ENCODE measurements at places on chromosomes 2 and 18.

DNA sequence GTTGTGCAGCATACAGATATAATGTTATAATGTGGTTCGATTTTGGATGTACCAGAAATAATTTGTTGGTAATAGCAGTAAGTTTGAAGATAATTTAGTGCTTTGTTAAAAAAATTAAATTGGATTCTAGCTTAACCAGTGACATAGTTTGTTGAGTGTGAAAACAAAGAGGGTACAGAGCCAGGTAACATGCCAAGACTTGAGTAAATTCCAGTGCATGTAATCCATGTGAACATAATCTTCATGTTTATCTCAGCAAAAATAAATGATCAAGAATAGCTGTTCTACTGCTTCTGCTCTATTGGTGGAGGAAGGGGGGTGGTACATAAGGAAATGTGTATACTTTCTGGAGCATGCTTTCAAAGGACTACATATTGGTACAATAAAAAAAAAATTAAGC is 165.8 kb downstream of the DNAH7 start:
- DNase-seq: no peak

DNA sequence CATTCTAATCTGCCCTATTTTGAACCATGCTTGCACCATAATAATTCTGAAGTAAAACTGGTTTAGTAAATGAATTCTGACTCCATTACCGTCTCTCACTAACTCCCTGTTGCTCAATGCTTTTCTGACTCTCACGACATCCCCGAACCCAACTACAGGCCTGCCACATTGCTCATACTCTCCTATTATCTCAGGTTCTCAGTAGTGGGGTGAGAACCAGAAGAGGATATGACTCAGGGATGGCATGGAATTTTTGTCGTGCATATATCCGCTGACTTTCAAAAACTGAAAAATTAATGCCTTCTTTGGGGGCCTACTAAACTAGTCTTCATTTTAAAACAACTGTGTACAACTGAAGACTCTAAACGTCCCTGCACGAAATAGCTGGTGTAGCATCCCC is 34.3 kb downstream of the NETO1 start:
- peak; percentile 28 for DNase-seq

DNA sequence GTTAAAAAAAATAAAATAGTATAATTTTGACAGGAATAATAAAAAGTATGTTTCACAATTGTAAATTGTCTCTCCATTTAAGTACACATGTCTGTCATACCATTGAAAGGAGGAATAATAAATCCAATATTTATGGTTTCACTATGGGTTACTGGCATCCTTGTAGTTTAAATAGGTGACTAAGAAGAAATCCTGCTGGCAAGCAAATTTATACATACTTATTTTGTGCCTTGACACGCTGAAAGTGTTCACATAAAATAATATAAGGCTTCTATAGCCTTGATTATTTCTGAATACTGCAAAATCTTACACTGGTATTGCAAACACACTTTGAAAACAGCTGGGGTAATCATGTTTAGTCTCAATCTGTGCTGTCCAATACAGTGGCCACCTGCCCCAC is 138.3 kb upstream of the ETAA1 start:
- no peak for DNase-seq

DNA sequence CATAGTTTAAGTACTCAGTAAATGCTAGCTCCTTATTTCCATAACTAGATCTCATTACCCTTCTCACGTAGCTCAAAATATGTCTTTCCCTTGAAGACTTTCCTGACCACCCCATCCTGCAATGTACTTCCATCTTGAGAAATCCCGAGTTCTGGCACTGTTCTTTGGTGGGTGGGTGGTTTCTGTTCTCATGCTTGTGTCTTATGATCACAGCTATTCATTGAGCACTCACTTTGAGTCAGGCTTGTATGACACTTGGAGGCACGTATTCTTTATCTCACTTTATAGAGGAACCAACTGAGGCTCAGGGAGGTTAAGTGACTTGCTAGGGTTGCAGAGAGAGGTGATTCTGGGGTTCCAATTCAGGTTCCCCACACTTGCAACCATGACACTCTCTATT is 9.0 kb upstream of the CLIP4 start:
- no peak for DNase-seq

DNA sequence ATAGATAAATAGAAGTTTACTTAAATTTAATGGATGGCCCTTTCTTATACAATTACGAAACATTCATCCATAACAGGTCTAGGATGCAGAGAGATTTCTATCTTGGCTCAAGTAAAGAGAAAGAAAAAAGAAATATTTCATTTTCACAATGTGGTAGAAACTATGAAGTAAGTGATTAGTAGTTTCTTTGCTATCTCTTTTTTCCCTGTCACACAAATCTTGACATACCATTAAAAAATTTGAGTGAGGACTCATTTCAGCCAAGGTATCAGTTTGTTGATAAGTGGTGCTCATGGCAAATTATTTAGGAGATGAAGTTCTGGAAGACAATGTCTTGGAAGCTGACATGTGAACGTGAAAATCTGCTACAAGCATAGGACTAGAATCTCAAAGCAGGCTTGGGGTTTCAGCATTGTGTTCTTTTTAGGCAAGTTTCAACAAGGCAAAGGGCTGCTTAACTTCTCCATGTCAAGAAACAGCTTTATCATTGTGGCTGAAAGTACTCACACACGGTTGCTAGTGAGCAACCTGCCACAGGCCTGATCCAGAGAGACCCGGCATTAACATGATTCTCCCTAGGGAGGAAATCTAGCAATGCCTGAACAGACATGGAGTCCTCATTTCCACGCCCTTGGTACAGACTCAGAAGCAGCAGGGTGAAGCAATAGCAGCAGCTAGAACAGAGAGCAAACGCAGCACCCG is 414.6 kb downstream of the DLGAP1 start:
- no peak for DNase-seq

GRCh38 chr18:74266161-74266560 is 25.6 kb downstream of the CYB5A start:
- no peak for DNase-seq

GRCh38 chr2:176165370-176166050 is 8.4 kb downstream of the HOXD3 start:
- DNase-seq: no peak

DNA sequence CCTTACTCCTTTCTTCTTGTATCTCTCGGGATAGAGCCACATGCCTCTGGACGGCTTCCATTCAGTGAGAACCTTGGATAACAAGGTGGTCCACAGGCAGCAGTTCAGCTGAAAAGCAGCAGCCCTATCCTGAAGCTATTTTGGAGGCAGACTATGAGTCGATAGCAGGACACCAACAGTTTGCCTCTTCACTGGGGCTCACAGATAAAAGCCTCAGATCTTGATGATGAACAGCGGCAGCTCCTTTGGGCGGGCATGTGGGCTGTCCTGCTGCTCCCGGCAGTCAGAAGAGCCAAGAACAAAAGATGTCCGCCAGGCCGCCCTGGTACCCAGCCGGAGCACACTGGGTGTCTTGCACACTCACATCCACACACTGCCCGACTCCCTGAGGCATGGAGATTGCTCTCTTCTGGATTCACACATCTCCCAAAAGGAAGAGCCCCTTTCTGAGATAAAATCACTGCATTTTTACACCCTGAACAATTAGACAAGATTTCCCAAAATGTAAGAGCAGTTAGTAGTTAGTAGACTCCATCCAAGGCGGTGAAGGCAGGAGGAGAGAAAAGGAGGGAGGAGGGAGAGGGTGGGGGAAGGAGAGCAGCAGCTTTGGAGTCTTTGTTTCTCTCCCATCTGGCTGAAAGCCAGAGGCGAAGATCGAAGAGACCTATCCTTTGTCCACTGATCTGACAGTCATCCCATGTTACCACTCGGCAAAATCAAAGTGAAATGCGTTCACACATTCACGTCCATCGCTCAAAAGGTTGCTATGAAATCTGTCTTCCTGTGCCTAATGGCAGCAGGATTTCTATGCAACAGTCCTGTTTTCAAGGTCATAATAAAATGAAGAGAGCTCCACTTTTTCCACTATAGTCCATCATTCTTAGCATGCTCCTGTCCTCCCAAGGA is 90.1 kb upstream of the KLF7 start:
- no peak for DNase-seq

DNA sequence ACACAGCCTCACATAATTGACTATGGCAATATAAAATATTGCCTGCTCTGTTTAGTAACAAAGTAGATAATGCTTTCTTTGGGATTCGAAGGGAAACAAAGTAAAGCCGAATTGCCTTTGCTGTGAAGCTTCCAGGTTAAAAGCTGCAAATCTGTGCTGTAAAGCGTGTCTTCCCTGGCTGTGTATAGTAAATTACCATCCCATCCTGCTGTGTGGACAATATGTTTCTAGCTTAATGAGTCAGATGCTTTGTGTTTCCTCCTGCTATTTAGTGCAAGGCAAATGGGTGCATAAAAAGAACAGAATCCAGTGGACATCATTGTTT is 265.1 kb downstream of the SOCS6 start:
- no peak for DNase-seq

- no peak for DNase-seq
These were observed 232.2 kb downstream of the THSD7B start for GRCh38 chr2:136997557-136997956.

DNA sequence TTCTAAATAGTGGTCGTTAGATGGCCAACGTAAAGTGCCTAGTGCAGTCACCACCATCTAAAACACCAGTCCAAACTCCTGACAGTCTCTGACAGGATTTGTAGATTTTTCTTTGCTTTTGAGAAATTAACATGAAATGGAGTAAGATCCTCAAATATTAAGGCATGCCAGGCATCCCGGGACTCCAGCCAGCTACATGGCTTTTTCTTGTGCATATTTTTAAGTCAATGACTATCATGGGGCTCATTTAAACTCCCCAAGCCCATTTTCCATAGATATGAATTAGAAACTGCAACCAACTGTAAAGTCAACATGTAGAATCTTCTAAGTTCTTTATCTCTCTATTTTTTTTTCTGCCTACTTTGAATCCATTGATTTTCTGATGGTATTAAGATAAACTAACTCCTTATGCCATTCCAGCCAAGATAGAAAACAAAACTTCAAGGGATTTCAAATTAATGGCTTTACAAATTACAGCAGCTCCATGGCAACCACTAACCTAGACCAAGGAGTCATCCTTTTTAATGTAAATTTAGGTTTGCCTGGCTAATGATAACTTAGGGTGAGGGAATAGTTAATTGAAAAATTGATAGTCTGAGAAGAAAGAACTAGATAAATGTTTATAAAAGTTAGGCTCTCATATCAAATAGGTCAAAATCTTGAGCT is 764.1 kb upstream of the NXPH2 start:
- DNase-seq: no peak

- DNase-seq: no peak
These were observed 40.8 kb upstream of the MAPRE2 start for GRCh38 chr18:35000457-35000856.

DNA sequence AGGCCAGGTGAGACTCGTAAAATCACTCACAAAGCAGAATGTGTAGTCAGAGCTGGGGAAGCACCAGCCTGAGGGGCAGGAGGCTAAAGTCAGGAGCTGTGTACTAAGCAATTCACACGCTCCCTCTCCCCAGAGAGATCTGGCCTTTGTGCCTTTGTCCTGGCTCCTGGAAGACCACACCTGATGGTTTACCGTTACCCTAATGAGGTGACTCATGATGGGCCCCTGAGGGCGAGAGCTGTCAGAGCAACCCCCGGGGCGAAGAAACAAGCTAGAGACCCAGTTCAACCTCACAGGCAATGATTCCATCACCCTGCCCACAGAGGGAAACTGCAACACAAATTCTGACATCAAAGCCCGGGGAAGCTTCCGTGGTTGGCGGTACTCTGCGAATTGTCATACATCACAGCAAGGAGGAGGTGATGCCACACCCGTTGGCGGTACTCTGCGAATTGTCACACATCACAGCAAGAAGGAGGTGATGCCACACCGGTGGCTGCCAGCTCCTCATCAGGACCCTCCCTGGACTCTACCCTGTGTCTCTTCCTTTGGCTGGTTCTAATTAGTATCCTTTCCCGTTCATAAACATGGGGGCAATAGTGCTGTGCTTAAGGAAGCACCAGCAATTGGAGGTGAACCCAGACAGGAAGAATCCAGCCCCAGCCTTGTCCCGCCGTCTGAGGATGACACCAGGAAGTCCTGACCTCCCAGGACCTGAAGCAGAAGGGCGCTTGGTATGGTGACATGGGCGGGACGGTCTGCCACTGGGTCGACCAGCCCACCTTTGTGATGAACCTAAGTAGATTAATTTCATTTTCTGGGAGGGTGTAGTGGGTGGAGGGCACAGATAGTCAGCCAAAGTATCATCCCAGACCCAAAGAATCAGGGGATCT is 30.5 kb downstream of the B3GNT7 start:
- no peak for DNase-seq

DNA sequence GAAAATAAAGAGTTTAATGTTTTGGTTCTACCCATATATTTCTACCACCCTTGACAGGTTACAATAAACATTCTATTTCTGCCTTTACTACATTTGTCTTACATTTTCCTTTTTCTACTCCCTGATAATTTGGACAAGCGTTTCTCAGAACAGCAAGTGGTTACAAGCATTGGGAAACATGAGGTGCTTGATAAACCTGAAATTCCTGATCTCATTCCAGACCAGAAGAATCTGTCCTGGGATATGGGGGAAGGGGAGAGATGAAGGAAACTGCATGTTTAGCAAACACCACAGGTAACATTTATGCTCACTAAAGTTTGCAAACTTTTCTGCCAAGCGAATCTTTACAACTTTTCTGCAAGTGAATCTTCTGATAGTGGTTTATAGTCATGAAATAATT is 28.3 kb upstream of the DSC1 start:
- no peak for DNase-seq

- no peak for DNase-seq
These were observed 372.5 kb downstream of the GALR1 start for GRCh38 chr18:77622009-77622692.

GRCh38 chr2:69804416-69804815 is 25.0 kb upstream of the GMCL1 start:
- no peak for DNase-seq
